ENCODE measurements at places on chromosomes 5 and 9.

DNA sequence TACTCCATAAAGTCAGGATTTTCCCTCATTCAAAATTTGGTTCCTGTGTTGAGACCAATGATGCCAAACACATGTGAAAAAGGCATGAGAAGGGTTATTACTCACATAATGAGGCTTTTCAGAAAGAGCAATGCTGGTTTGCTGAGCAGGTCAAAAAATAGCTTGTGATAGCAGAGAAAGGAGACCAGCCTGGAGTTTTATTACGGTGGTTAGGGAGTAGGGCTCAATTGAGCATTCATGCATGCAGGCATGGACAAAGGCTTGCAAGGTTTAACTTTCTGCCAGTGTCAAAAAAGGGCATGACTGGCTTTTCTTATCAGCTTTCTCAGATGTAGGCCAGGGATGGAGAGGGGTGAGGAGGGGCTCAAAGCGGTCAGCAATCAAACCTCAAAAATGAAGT lies 628.3 kb downstream of the DNAH5 start:
- DNase-seq: no peak

DNA sequence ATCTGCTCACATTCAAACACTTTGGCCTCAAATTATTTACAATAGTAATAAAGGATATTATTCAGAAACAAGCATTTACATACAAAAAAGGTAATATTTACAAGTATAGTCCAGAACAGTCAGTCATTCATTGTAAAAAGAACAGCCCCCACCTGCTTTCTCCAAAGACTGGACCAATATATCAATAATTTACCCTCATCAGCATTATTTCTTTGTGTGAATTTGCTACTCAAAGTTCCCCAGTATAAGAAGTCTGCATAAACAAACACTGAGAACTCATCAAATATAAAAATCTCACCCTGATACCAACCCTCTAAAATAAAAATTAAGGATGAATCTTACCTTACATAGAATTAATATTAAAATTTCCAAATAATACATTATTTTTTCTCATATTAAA lies 267.8 kb upstream of the POU5F2 start:
- no peak for DNase-seq

GRCh38 chr9:81182431-81182830 lies 506.9 kb downstream of the TLE1 start:
- no peak for DNase-seq

GRCh38 chr9:3244963-3245653 lies 280.7 kb downstream of the RFX3 start:
- DNase-seq: no peak

DNA sequence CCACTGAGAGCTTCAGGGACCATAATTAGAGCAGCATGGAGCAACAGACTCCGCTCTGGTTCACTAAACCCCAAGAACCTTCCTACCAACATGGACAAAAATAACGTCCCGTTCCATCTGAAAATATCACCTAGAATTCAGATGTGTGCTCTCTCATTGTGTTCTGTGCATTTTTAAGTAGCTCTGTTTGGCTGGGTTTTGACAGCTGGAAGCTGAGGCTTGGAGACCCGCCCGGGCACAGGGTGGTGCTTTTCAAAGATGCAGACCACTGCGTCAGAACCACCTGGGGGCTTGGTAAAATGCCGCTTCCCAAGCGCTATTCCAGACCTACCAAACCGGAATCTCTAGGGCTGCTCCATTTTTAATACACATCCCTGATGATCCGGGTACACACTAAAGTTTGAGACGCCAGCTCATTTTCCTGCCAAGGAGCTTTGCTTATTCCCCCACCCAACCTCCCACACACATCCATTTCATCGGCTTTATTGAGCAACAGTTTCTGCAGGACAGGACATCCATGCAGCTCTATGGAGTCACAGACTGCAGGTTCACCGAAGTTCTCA lies 104.8 kb downstream of the GABBR2 start:
- no peak for DNase-seq

GRCh38 chr5:34491251-34491620 lies 164.9 kb upstream of the RAI14 start:
- no peak for DNase-seq

DNA sequence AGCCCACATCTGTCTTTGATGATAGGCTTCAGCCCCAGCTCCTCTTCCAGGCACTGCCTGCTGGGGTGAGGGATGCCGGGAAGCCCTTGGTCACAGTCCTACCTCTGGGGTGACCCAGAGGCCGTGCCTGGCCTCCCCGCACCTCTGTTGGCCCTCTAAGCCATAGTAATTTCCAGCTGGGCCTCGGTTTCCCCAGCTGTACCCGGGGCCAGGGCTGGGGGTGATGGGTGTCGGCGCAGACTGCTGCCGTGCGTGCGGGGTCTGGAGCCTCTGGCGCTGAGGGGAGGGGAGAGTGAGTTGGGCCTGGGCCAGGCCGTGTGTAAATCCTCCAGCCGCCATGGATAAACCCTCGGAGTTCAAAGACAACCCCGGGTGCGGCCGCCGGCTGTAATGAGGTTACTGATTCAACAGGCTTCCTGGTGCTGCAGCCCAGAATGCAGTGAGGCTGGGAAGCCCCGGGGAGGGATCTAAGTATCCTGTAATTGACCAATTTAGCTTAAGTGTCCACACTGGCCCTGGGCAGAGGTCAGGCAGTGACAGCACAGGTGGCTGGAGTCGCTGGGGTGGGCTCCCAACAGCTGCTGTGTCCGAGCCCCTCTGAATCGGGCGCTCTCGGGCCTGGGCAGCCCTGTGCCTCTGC lies 7.1 kb downstream of the RXRA start:
- no peak for DNase-seq

DNA sequence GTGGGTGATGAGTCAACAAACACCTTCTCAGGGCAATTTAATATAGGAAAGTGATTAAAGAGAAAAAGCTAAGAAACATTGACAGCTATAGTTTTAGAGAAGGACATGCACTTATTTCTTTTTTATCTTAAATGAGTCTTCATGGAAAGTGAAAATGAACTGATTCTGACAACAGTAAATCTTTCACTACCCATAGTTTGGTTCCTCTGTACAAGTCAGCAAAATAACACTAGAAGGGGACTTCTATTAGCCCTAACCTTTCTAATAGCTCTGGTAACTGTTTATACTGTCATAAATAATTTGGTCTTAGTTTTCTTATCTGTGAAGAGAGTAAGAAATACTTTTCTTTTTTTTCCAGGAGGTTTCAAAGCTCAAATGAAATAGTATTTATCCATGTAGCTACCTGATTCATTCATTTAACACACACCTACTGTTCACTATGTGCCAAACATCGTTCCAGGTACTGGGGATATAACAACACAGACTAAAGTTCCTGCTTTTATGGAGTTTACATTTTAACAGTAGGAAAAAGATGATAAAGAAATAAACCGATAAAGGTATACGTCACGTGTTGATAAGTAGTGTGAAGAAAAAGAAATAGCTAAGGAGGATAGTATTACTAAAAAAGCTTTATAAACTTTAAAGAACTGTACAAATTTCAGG lies 148.2 kb downstream of the PCSK1 start:
- no peak for DNase-seq

DNA sequence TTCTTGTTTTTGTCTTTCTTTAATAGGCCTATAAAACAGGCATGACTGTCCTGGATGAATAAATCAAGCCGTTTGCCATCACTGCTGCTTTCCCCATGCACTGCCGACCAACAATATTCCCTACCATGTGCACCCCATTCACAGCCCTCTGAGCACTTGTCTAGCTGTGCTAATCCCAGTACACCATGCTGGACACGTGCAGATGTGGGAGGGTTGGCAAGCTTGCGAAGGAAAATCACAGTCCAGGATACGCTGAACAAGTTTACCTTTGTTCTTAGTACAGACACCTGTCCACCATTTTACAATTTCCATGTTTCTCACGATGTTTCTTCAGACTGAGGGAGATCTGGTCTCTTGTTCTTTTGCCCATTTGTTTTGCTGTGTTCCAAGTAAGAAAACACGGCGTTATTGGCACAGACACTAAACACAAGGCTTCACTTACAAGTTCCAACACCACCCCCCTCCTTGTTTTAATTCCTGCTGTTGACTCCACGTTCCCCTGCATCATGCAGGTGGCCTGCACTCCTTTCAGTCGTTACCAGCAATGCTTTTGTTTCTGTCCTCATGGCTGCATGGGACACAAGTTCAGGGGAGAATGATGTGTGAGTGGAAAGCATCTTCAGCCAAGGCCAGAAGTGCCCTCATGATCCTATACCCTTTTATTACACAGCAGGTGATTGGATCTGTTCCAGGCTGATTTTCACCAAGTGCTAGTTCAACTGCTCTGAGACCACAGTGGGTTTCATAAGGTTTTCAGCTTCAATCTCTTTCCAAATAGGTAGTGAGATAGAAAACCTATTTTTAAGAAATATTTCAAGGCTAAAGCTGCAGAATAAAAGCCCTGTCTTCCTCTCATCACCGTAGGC lies 608.9 kb downstream of the IRX1 start:
- DNase-seq: no peak

DNA sequence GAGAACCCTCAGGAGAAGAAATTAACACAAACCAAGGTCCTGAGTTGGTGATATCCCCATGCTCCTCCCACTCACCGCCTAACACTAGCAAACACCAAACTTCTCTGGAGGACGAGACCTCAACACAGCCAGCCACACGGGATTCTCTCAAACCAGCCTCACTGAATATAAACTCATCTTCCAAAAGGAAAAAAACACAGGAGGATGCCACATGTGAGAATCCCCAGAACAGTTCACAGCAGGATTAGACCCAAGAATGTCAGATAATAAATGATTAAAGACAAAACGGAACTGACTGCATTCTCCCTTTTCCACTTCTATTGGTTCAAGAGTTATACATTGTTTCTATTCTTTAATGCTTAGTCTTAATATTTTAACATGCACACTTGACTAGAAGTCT lies 89.2 kb downstream of the LPAR1 start:
- DNase-seq: no peak

DNA sequence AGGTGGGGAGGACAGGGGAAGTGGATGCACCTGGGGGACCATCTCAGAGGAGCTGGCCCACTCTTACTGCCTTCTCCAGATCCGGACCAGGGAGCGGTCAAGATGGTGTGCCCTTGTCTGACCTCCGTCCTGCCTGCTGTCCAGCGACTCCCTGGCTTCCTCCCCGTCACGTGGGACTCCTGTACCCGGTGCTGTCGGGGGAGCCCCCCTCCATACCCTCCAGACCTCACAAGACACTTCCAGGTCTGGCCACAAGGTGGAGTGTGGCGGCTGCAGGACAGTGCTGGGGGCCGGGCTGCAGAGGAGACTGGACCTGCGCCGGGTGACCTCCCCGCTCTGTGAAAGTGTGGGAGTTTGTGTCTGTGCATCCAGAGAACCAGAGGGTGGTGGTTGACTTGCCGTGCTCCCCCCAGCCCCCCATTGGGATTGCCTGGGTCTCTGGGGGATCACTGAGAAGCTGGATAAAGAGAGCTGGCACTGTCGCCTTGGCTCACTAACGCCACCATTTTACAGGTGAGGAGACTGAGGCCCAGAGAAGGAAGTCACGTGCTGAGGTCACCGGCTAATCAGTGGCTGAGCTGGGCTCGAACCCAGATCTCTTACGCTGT lies 1.9 kb upstream of the CRB2 start:
- peak; percentile 64 for DNase-seq

DNA sequence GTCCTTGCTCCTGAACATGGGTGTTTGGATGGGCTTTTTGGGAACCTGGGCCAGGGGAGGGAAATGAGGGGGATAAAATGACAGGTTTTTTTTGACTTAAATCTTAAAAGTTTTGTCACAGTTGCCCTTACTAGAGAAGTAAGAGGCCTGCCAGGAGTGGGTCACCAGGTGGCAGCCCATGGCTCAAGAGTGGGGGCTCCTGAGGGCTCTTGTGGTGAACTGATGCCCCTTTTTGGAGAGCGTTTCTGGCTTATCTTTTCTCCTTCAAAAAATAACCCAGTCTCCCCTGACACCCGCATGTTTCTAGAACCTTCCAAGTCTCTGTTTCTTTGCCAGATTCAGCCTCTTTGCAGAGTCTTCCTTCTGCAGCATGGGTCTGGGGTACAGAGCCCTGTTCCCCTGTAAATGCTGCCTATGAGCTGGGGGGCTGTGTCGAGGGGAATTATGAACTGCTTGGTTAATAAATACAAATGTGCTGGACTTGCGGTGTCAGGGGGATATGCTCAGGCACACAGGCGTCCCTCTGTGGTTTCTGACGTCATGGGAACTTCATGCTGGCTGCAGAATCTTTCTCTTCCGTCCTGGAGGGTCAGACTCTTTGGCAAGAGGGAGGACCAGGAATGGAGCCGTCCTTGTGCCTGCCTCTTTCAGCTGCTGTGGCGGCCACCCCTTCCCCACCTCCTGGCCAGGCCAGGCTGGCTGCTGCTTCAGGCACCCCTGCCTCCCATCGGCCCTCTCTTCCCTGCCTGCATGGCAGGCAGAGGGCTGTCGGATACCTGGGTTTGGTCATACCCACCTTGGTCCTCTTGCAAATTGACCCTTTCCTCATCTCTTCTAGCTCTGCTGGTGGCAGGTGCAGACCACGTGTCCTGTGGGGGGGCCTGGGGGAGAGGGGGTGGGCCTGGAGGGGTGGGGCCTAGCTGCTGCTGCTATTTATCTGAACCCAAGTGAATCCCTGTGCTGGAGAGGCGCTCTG lies 30.1 kb downstream of the PTPA start:
- peak; percentile 75 for DNase-seq

DNA sequence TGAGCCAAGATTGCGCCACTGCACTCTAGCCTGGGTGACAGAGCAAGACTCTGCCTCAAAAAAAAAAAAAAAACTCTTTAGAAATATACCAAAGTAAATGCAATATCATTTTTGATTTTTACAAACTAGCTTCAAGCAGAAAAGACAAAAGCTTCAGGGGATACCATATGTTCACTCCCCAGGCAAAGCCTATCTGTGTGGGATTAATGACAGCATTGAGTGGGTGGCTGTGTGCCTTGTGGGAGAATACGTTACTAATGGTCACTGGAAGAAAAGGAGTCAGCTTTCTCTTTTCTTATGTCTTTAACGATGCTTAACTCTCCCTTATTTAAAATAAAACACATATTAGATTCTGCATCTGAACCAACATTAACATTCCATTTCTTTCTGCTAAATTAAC lies 1.9 kb downstream of the PCA3 start:
- no peak for DNase-seq
